ENCODE measurements at places on chromosomes 16 and 17. TPM values are rescaled to one million over a fixed set of nuclear protein-coding genes. Genes with fewer than 3 reads are reported as not detected.

PIK3R5 gene
- 41.2 TPM for total RNA-seq

HAS3 gene
- 1.8 TPM for total RNA-seq

GUCY2D gene
- total RNA-seq: 1.6 TPM

NHLRC4 gene
- total RNA-seq: 1.1 TPM

IL17C gene
- 0.32 TPM for total RNA-seq

PRSS8 gene
- total RNA-seq: 79.3 TPM

KIF18B gene
- total RNA-seq: 19.9 TPM

USP6 gene
- total RNA-seq: 0.13 TPM

MYH11 gene
- total RNA-seq: not detected

DNA sequence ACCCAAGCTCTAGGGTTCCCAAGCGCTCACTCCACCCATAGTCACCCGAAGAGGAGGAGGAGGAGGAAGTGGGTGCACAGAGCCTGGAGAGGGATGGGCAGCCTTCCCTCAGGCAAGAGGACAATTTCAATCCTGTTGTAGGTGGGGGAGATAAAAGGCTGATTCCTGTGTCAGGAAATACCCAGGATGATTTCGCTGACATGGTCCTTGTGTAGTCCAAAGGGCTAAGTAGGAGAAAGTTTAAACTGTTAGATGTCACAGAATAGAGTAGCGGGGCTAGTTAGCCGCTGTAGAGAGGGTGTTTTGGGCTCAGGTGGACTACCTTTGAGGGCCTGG lies 1.3 kb upstream of the EXOC7 start:
- DNase-seq: peak; percentile 55

- no peak for DNase-seq
Observed at GRCh38 chr17:49249890-49250522, 19.4 kb upstream of the PHOSPHO1 start.

- DNase-seq: peak; percentile 71
Observed at GRCh38 chr17:74981318-74981978, 6.0 kb upstream of the CDR2L start.

- no peak for DNase-seq
Observed at GRCh38 chr17:31663576-31663975, 195.5 kb downstream of the COPRS start.

DNA sequence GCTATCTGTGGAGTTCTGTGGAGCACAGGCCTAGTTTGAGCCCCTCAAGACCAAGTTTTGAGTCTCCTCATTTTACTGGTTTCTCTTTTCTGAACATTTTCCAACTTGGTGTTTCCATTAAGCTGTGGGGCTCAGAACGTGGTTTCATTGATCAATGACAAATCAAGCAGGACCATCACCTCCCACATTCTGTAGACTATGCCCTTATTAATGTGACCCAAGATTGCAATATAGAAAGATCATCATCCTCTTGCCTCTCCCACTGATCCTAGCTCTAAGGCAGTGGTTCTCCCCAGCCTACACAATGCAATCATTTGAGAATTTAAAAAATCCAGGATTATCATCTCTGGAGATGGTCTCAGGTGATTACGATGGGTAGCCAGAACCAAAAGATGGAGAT lies 15.8 kb upstream of the OSGIN1 start:
- no peak for DNase-seq

DNA sequence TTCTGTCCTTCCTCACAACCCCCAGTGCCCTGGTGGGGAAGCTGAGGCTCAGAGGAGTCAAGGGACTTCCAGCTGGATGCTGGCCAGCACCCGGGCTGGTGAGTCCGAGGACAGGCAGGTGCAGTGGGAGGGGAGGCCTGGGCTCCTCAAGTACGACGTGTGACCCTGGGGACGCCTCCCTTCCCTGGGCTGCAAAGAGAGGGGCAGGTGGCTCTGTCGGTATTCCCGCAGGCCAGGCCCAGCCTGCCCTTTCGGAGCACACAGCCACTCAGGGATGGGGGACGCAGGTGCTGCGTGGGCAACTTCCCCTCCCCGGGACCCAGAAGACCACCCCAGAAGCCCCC lies 33.1 kb upstream of the PVALEF start:
- no peak for DNase-seq

GRCh38 chr17:8938933-8939332 lies 26.6 kb downstream of the PIK3R5 start:
- DNase-seq: no peak

DNA sequence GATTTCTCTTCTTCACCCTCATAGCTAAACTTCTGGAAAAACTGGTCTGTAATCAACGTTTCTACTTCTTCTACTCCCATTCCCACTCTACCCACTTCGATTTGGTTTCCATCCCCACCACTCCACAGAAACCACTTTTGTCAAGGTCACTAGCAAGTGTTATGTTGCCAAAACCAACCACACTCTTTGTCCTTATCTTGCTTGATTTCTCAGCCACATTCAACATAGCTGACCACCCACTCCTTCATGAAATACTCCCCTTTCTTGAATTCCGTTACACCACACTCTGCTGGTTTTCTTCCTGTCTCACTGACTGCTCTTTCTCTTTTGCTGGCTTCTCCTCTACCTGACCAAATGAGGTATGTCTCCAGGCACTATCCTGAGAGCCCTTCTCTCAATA lies 11.9 kb downstream of the IKZF3 start:
- DNase-seq: no peak

DNA sequence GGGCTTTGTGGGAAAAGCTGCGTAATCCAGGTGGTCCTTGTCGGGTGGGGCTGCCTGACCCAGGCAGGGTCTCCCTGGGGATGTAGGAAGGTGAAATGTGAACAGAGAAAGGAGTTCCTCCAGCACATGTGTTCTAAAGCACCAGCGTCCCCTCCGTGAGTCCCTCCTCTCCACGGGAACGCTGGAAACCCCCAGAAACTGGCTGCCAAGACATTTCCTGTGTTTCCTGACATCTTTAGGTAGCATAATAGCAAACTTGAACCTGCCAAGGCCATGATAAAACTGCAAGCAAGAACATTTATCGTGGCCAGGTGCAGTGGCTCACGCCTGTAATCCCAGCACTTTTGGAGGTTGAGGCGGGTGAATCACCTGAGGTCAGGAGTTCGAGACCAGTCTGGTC lies 12.6 kb upstream of the PYDC1 start:
- no peak for DNase-seq

- no peak for DNase-seq
Observed at GRCh38 chr16:1042049-1042744, 30.4 kb upstream of the SSTR5 start.

DNA sequence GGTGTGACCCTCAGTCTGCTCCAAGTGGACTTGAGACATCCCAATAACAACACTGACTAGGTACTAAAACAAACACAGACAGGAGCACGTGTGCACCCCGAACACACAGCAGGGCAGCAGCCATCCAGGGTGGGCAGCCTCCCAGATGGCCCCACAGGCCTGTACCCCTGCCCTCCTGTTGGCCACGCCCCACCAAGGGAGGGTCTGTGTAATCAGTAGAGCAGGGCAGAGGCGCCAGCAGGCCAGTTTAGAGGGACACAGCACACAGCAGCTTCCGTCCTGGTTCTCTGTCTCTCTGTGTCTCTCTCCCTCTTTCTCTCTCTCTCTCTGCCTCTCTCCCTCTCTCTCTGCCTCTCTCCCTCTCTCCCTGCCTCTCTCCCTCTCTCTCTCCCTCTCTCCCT lies 21.4 kb downstream of the ACTG1 start:
- DNase-seq: no peak

DNA sequence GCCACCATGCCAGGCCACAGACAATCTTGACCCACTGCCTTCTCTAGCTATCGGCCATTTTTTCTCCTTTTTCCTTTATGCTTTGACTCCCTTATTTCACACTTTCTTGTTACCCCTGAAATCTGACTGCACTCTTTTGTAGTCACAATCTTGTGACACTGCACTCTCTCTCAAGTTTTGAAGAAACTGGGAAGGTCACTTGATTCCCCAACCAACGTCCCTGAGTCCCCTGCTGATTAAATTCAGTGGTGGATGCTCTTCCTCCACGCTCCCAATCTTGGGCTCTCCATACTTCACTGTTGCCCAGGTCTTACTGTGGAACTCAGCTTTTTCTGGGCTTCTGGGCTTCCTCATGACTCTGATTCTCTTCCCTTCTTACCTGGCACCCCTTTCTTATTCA lies 33.9 kb downstream of the PECAM1 start:
- DNase-seq: no peak

DNA sequence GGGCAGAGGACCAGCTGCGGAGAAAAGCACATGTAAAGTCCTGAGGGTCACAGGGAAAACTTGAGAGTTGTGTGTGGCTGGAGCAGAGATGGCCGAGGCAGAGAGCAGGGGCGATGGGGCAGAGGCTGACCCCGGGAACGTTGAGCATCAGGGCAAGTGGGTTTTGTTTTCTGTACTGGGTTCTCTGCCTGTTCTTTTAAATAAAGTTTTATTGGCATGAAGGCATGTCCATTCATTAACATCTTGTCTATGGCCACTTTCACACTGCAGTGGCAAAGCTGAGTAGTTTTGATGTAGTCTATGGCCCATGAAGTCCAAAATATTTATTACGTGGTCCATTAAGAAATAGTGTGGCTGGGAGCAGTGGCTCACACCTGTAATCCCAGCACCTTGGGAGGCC lies 64.4 kb downstream of the ABCC1 start:
- no peak for DNase-seq

DNA sequence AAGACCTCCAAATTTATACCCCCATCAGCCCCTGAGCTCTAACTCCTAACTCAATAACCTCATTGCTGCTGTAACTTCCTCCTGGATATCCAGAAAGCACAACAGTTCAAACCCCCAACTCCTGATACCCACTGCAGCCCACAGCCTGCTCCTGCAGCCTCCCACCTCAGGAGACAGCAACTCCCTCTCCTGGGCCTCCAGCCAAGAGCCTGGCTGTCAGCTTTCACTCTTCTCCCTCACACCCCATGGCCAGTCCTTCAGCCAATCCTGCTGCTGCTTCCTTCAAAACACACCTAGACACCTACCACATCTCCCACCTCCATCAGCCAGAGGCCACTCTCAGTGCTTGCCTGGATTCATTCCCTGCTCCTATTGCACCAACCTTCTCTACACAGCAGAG lies 5.4 kb downstream of the GINS2 start:
- DNase-seq: no peak

GRCh38 chr16:65185241-65185778 lies 63.4 kb upstream of the CDH11 start:
- DNase-seq: no peak

GRCh38 chr16:54897930-54898329 lies 32.7 kb upstream of the IRX5 start:
- no peak for DNase-seq

- DNase-seq: peak; percentile 81
Observed at GRCh38 chr17:15909481-15909991, 35.4 kb upstream of the ADORA2B start.

DNA sequence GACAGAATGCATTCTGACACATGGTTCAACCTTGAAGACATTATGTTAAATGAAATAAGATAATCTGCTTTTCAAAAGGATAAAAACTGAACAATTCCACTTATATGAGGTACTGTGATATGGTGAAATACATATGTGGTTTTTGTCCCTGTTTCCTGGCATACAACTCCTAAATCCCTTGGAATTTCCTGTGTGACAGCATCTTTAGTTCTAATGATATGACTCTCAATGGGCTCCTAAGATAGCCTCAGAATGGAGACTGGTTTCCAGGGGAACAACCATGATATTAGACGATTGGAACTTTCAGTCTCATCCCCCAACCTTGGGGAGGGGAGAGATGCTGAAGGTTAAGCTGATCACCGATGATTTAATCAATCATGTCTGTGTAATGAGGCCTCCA lies 37.7 kb upstream of the PHLPP2 start:
- DNase-seq: no peak

DNA sequence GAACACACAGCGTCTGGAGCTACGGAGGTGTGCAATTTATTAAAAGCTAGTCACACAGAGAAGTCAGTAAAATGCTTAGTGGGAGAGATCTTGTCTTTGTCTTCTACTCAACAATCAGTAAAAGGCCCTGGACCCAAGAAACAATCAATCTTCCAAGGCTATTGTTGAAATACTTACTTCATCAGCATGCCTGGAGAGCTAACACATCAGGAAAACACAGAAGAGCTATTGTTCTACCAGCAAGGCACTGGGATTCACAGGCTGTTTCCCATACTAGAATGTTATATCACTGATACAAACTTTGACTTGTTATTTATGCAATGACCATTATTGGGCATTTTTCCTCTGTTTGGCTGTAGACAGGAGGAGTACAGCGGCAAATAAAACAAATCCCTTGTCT lies 247.8 kb upstream of the ERCC4 start:
- no peak for DNase-seq

GRCh38 chr16:19804538-19805323 lies 79.9 kb downstream of the GPRC5B start:
- DNase-seq: peak; percentile 70

DNA sequence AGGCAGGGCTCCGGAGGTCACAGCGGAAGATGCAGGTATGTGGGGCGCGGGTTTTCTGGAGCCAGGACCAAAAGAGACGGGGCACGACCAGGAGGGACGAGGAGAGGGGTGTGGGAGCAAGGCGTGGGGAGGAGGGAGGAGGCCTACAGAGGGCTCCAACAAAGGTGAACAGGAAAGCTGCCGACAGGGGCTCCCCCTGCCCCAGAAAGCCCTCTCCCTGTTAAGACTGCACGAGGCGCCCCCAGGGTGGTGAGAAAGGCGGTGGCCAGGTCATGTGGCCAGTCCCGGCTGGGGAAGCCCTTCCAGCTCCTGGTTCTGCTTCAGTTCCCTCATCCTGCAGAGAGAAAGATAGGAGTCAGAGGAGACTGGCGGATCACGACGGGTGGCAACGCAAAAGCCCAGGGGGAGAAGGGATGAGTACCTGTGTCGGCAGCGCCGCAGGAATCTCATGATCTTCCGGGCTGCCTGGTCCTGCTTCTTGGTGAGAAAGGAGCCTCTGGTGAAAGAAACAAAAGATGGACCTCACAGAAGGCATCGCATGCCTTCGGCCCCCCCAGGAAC lies 949 bp upstream of the SPAG7 start:
- peak; percentile 83 for DNase-seq

- peak; percentile 97 for DNase-seq
Observed at GRCh38 chr17:27601069-27601974, 29.7 kb upstream of the LGALS9 start.

GRCh38 chr16:88957887-88958577 lies 19.0 kb downstream of the CBFA2T3 start:
- no peak for DNase-seq
